Activated T-cell treated with anti-CD3 and anti-CD28 coated beads, Interleukin-2, amount 50 U/mL, for 72 hours (primary cell): ENCODE measurements at places on chromosomes 1 and 21. TPM values are rescaled to one million over a fixed set of nuclear protein-coding genes. Genes with fewer than 3 reads are reported as not detected.
A peak's percentile ranks its signal among the peaks of the same experiment; 100 is the strongest.

Gene GPN2
- 54.8 TPM for total RNA-seq

Gene RLF
- total RNA-seq = 21.2 TPM

Gene DUSP12
- 41.1 TPM for total RNA-seq

Gene SLC44A5
- 0.70 TPM for total RNA-seq

Gene OR10J1
- total RNA-seq = not detected

Gene KIAA1614
- 0.07 TPM for total RNA-seq

Gene NECTIN4
- 0.31 TPM for total RNA-seq

- peaks cover 1% of the 10 kb centered on the region for H3K36me3 ChIP-seq
- H3K27ac ChIP-seq = no peak overlapping the region
Observed at GRCh38 chr1:61997123-61997522, 197.5 kb upstream of the L1TD1 start.

DNA sequence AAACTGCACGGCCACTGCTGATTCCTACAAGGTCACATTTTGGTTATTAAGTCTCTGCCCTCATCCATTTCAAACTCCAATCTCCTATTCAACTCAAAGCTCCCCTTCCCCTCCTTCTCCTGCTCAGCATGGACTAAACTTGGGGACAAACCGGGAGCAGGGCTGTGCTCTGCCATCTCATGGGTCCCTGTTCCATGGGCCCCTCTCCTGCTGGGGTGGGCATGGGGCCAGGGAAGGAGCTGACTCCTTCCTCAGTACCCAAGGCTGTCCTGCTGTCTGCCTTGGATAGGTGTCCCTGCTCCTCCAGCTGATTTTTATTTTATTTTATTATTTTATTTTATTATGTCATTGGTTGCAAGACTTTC is 27.1 kb downstream of the TNNT2 start:
- H3K4me1 ChIP-seq = no peaks in the 10 kb centered on the region
- no peak overlapping the region for H3K27ac ChIP-seq
- H3K4me3 ChIP-seq = no peak overlapping the region
- H3K27me3 ChIP-seq = peaks cover 22% of the 10 kb centered on the region
- no peak for DNase-seq
- no peaks in the 10 kb centered on the region for H3K36me3 ChIP-seq

DNA sequence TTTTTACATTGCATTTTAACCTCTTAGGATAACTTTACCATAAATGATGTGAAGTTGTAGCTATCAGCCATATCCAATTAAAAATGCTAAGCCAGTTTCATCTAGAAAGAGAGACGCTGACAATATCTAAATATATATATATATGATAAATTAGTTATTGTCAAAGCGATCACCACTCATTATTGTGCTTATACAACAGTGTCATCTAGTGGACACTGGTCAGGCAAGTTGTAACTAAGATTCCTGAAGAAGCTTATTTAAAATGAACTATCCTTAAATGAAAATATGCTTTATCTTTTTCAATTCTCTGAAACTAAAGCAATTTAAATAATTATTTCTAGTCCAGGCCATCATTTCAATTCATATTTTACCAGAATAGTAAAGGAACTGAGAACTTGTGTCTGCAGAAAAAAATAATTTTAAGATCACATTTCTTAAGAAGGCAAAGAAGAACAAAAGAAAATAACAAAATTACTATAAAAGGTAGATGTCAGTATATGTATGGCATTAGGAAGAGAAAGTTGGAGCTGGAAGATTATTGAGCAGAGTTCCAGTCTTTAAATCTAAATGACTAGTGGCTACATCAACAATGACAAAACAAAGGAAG is 193.3 kb upstream of the SNX7 start:
- DNase-seq = no peak
- H3K27ac ChIP-seq = no peak overlapping the region
- no peaks in the 10 kb centered on the region for H3K27me3 ChIP-seq
- H3K36me3 ChIP-seq = no peaks in the 10 kb centered on the region

- H3K27ac ChIP-seq = no peak overlapping the region
- no peak for DNase-seq
- H3K27me3 ChIP-seq = no peaks in the 10 kb centered on the region
- peaks cover 24% of the 10 kb centered on the region for H3K4me1 ChIP-seq
- no peaks in the 10 kb centered on the region for H3K36me3 ChIP-seq
Observed at GRCh38 chr1:183572721-183573120, 17.5 kb downstream of the NCF2 start.

- H3K4me1 ChIP-seq = no peaks in the 10 kb centered on the region
- H3K27me3 ChIP-seq = no peaks in the 10 kb centered on the region
- no peak overlapping the region for H3K4me3 ChIP-seq
Observed at GRCh38 chr1:216750031-216750627, 26.9 kb upstream of the ESRRG start.

- H3K36me3 ChIP-seq = peaks cover 10% of the 10 kb centered on the region
- H3K27ac ChIP-seq = peak overlapping the region; percentile 89
- peaks cover 37% of the 10 kb centered on the region for H3K4me1 ChIP-seq
Observed at GRCh38 chr21:32278103-32278502, 746 bp downstream of the MIS18A start.

DNA sequence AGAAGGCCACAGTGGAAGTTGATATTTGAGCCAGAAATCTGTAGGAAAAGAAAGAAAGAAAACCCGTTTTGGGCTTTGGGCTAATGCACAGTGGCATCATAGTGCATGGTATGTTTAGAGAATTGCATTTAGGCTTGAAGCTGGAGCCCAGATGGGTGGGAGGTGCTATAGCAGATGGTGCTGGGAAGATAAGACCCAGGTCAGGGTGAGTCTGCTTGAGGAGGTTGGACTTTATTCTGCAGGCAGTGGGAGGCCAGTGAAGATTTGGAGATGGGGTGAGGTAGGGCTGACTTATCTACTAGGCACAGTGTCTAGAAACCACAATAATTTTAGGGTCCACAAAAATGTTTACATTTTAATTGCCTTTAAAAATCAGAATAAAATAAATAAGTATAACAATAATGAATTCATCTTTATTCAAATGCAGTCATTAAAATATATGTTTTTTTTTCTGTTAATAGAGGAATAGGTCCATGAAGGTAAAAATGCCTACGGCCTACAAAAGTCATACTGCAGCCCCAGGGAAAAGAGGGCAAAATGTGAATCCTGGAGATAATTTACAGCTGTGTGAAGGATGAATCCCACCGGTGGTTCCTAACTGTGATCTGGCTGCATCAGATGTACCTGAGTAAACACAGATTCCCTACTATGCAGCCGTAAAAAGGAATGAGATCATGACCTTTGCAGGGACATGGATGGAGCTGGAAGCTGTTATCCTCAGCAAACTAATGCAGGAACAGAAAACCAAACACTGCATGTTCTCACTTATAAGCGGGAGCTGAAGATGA is 8.7 kb downstream of the DNAJC6 start:
- no peaks in the 10 kb centered on the region for H3K36me3 ChIP-seq
- no peaks in the 10 kb centered on the region for H3K4me1 ChIP-seq
- no peak overlapping the region for H3K4me3 ChIP-seq
- no peak for DNase-seq

DNA sequence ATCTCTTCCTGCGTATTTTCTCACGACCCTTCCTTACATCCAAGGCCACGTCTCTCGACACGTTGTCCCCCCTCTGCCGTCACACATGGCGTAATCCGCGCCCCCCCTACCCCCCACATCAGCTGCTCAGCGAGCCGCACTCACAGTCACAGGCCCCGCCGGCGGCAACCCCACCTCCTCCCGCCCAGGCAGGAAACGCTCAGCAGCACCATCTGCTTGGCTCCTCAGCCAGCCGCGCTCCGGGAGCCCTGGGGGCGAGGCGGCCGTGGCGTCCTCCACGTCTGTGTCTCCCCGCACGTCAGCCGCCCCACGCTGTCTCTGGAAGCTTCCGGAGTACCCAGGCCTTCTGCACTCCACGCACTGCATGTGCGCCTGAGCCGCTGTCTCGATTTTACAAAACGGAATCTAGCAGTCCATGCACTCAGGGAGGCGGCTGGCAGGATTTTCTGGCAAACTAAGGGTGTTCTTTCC is 64.6 kb downstream of the SIK1 start:
- peaks cover 6% of the 10 kb centered on the region for H3K27me3 ChIP-seq
- DNase-seq = peak; percentile 77
- H3K27ac ChIP-seq = peak overlapping the region; percentile 70
- no peaks in the 10 kb centered on the region for H3K36me3 ChIP-seq
- peaks cover 27% of the 10 kb centered on the region for H3K4me1 ChIP-seq

- peaks cover 50% of the 10 kb centered on the region for H3K27me3 ChIP-seq
- H3K27ac ChIP-seq = no peak overlapping the region
- DNase-seq = no peak
- peak overlapping the region; percentile 37 for H3K4me3 ChIP-seq
- no peaks in the 10 kb centered on the region for H3K36me3 ChIP-seq
- H3K4me1 ChIP-seq = no peaks in the 10 kb centered on the region
Observed at GRCh38 chr1:165235777-165236291, 120.7 kb downstream of the LMX1A start.

GRCh38 chr1:230797942-230798365 is 50.8 kb downstream of the CAPN9 start:
- H3K4me1 ChIP-seq = no peaks in the 10 kb centered on the region
- H3K4me3 ChIP-seq = no peak overlapping the region
- DNase-seq = peak; percentile 7
- H3K27ac ChIP-seq = no peak overlapping the region

- H3K27ac ChIP-seq = no peak overlapping the region
- no peak overlapping the region for H3K4me3 ChIP-seq
- H3K36me3 ChIP-seq = peaks cover 6% of the 10 kb centered on the region
- H3K27me3 ChIP-seq = no peaks in the 10 kb centered on the region
Observed at GRCh38 chr1:92399076-92399475, 87.6 kb downstream of the GFI1 start.

DNA sequence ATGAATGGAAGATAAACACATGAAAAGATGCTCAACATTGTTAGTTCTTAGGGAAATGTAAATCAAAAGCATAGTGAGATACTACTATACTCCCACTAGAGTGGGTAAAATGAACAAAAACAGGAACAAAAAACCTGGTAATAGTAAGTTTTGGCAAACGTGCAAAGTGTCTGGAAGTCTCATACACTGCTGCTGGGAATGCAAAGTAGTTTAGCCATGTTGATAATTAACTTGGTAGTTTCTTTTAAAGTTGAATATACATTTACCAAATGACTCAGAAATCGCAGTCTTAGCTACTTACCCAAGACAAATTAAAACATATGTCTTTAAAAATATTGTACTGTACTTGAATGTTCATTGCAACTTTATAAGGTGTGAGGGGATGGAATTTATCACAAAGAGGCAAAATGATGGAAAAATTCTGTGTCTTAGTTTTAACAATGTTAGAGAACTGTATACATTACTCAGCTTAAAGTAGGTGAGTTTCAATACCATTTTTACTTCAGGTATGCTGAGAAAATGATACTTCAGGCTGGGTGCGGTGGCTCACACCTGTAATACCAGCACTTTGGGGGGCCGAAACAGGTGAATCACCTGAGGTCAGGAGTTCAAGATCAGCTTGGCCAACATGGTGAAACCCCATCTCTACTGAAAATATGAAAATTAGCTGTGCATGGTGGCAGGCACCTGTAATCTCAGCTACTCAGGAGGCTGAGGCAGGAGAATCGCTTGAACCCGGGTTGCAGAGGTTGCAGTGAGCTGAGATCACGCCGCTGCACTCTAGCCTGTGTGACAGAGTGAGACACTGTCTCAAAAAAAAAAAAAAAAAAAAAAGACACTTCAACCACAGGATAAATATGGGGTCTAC is 102.3 kb downstream of the PDE4B start:
- no peak overlapping the region for H3K4me3 ChIP-seq
- peaks cover 8% of the 10 kb centered on the region for H3K27me3 ChIP-seq
- DNase-seq = no peak
- H3K27ac ChIP-seq = no peak overlapping the region
- H3K4me1 ChIP-seq = no peaks in the 10 kb centered on the region
- H3K36me3 ChIP-seq = peaks cover 1% of the 10 kb centered on the region

- DNase-seq = no peak
- H3K36me3 ChIP-seq = no peaks in the 10 kb centered on the region
- no peak overlapping the region for H3K4me3 ChIP-seq
- H3K4me1 ChIP-seq = no peaks in the 10 kb centered on the region
- no peak overlapping the region for H3K27ac ChIP-seq
- H3K27me3 ChIP-seq = no peaks in the 10 kb centered on the region
Observed at GRCh38 chr1:178389441-178389840, 107.3 kb downstream of the CLEC20A start.

- no peak overlapping the region for H3K4me3 ChIP-seq
- peaks cover 11% of the 10 kb centered on the region for H3K27me3 ChIP-seq
- no peak overlapping the region for H3K27ac ChIP-seq
- no peaks in the 10 kb centered on the region for H3K4me1 ChIP-seq
- no peaks in the 10 kb centered on the region for H3K36me3 ChIP-seq
- DNase-seq = no peak
Observed at GRCh38 chr1:78533527-78533926, 42.8 kb downstream of the PTGFR start.

DNA sequence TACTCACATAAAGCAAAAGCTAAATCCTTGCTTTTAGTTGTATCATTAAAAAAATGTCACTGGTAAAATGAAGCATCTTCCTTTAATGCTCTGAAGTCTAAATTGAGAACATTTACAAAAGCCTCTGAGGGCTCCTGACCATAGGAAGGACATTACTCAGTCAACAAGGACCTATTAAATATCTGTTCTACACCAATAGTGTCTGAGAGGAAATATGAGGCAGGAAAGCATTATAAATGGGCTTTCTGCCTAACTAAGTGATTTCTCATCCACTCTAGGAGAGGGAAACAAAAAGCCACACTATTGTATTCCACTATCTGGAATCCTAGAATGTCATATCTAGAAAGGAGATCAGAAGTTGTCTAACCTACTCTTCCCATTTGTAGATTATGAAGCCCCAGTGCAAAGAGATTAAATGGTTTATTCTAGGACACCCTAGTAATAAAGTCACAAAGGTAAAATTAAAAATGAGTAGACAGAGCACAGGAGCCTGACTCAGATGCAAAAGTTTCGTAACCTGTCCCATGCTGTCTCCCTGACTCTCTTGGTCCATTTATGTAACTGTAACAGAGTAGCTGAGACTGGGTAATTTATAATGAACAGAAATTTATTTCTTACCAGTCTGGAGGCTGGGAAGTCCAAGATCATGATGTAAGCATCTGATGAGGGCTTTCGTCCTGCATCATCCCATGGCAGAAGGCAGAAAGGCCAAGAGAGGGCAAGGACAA is 17.6 kb downstream of the RGS1 start:
- DNase-seq = no peak
- H3K27ac ChIP-seq = no peak overlapping the region
- peaks cover 12% of the 10 kb centered on the region for H3K4me1 ChIP-seq
- H3K27me3 ChIP-seq = peaks cover 21% of the 10 kb centered on the region
- no peak overlapping the region for H3K4me3 ChIP-seq

DNA sequence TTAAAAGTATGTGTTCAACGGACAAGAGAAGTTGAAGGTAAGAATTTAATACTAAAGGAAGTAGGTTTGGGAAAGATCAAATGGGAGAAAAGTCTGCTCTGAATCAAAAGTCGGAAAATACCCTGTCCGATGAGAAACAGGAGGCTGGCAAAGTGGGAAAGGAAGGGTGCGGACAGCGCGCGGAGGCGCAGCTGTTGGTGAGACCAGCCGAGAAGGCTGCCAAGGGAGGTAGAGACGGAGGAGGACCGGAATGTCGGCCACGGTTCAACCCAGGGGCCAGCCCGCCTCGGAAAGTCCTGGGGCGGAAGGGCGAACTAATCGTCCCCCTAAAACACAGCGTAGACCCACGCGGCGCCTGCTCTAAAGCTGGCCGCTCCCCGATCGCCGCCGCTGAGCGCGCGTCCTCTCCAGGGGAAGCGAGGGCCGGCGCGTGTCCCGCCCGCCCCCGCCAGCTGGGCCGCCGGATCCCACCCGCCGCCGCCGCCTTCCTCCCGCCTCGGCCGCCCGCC is 639 bp upstream of the SPATA1 start:
- peaks cover 17% of the 10 kb centered on the region for H3K36me3 ChIP-seq
- peak overlapping the region; percentile 100 for H3K27ac ChIP-seq
- H3K4me3 ChIP-seq = peak overlapping the region; percentile 100
- H3K4me1 ChIP-seq = peaks cover 37% of the 10 kb centered on the region

- H3K36me3 ChIP-seq = no peaks in the 10 kb centered on the region
- DNase-seq = no peak
- H3K27ac ChIP-seq = peak overlapping the region; percentile 8
- H3K4me1 ChIP-seq = peaks cover 4% of the 10 kb centered on the region
- no peaks in the 10 kb centered on the region for H3K27me3 ChIP-seq
- H3K4me3 ChIP-seq = no peak overlapping the region
Observed at GRCh38 chr21:36790616-36791015, 91.7 kb downstream of the SIM2 start.
